ENCODE measurements at places on chromosomes 12 and 14.

DNA sequence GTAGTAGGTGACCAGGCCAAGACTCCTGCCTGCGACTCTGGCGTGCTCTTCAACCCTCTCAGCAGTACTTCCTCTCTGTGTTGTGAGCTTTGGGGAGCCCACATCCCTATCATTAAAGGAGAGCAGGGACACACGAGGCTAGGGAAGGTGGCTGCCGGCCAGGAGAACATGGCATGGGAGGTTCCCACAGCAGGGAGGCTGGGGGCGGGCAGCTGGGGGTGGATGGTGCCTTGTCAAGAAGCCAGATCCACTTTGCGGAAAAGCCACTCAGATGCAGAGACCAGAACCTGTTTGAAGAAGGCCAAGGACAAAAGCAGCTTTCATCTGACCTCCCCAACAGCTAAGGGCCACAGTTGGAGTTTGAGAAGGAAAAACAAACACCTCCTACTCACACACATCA is 198.6 kb downstream of the BCL11B start:
- no peak for DNase-seq

DNA sequence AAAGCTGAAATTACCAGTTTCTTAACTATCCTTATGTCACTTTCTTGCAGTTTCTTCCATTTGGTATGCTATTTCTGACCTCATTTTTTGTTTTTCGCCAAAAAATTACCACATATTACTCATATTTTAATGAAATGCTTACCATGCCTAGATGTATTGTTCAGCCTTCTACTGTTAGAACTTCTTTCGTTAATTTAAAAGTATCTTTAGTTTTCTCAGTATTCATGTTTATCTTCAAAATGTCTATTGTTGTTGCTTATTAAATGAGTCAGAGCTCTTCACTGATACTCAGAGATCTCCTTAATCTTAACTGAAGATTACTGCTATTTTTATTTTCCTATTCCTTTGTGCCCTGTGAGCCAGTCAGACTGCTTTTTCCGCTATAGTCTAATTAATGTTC is 20.5 kb downstream of the RAP1B start:
- no peak for DNase-seq

- DNase-seq, result no peak
These were observed 9.7 kb downstream of the MOK start for GRCh38 chr14:102295270-102295669.

DNA sequence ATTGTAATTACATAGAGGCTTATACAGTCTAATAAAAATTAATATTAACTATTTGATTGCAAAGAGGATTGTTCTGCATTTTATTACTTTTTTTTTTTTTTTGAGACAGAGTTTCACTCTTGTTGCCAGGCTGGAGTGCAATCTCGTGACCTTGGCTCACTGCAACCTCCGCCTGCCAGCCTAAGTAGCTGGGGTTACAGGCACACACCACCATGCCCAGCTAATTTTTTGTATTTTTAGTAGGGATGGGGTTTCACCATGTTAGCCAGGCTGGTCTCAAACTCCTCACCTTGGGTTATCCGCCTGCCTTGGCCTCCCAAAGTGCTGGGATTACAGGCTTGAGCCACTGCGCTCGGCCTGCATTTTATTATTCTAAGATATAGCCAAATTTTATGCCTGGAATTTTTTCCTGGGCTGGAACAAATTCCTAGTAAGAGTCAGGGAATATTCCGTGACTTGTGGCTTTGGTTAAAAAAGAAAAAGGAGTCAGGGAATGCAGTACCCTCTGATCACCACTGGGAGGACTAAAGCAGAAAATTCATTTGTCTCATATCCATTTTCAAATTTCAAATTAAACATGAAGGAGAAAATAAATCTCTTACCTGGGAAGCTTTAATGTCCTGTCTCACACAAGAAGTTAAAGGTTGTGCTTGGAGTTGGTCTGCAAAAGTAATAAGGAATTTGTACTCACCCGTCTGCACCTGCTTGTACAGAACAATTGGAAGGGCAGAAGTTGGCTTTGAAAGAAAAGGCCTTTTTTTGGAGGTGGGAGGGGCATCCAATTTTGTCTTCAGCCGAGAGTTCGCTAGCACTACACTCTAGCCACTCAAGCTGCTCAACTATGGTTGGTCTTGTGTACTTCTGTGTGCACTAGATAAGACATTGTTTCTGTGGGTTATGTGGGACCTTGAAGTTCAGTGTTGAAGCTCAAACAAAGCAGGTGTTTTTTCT is 8.7 kb downstream of the MARK3 start:
- DNase-seq, result no peak

DNA sequence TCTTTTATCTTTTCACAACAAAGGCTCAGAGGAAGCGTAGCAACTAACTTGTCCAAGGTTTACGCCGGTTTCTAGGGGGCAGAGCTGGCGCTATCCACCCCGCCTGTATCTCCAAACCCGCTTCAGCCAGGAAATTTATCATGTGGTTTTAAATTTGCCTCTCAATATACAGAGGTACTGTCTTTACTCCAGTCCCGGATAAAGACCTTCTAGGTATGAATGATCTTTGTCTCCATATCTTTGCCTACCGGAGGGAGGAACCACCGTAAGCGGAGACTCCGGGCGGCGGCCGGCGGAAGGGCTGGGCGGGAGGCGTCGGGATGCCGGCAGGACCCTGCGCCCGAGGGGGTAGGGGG is 693 bp upstream of the RIMKLB start:
- DNase-seq, result peak; percentile 2

DNA sequence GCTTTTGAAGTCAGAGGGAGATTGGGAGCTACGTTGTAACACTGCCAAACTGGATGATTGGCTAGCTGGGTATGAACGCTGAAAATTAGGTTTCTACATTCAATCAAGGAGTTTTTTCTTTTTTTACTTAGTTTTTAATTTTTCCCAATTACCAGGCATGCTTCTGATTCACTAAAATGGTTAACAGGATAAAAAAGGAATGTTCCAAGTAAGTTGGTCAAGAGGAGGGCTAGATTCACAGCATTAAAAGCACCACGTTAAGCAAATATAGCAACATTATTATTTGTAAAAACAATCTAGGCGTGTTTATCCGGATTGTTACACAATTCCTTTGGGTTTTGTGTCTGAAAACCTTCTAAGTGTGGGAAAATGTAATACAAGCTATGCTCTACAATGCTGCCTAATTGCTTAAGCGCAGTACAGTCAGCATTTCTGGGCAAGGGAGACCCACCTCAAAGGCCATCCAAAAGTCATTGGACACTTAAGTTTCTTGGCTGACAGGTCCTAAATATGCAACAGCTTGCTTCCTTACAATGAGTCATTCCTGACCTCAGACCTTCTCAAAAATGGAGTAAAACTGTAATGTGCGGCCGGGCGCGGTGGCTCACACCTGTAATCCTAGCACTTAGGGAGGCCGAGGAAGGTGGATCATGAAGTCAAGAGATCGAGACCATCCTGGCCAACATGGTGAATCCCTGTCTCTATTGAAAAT is 1.2 kb downstream of the RPLP0 start:
- peak; percentile 27 for DNase-seq

DNA sequence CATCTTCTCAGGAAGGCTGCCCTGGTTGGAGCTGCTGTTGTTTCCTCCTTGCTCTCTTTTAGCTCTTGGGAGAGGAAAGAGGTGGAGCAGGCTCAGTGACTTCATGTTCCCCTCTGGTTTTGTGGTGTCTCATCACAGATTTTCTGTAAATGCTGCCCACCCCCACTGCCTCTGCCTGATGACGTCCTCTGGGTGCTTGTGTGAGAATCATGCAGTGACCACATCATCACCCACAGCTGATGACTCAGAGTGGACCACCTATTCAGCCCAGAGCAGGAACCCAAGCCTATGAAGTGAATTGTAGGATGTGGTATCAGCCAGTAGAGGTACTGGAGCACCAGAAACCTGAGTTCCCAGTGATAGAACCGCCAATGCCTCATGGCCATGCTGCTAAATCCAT is at the start of gene GZMB:
TSS of gene GZMB (minus strand) at position 33 of the 400 bp plus-strand sequence. CDS start at position 3, 30 bp downstream.
- no peak for DNase-seq

GRCh38 chr12:95830335-95831089 is 28.2 kb upstream of the SNRPF start:
- DNase-seq, result no peak

GRCh38 chr14:87996291-87996592 is 3.3 kb upstream of the GALC start:
- no peak for DNase-seq

GRCh38 chr14:89139404-89140247 is 277.4 kb downstream of the FOXN3 start:
- no peak for DNase-seq

DNA sequence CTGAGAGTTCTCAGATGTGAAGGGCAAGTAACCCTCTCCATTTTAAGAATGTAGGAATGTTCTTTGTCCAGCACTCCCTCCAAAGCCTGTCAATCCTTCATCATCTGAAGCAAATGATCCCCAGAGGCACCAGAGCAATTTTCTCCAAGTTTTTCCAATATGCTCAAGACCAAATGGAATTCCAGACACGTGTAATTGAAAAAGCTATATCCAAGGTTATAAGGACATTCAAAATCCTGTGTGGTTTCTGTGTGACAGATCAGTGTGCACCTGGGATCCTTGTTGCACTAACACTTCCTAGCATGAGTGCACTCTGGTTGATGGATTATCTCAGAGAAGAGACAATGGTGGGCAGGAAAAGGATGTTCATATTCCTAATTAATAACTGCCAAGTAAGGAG is 65.6 kb upstream of the OVCH1 start:
- DNase-seq, result no peak

- DNase-seq, result no peak
These were observed 15.6 kb upstream of the DYNC1H1 start for GRCh38 chr14:101948666-101949216.

- DNase-seq, result no peak
These were observed 102.8 kb downstream of the TGFB3 start for GRCh38 chr14:75879031-75879430.

- no peak for DNase-seq
These were observed 988 bp upstream of the TMEM263 start for GRCh38 chr12:106954462-106955376.

DNA sequence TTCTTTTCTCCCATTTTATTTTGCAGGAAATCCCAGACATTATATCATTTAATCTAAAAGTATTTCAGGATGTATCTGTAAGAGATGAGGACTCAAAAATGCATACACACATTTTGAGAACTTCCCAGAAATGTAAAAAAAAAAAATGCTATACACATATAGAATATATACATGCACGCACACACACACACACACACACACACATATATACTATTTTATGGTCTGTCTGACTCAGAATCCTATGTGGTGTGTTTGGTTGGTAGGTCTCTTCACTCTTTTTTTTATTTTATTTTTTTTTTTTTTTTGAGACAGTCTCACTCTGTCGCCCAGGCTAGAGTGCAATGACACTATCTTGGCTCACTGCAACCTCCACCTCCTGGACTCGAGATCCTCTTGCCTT is 65.5 kb downstream of the FBXO34 start:
- DNase-seq, result no peak

- DNase-seq, result no peak
These were observed 15.8 kb downstream of the FGFR1OP2 start for GRCh38 chr12:26954027-26954426.

GRCh38 chr14:51616724-51617409 is 34.8 kb upstream of the FRMD6 start:
- no peak for DNase-seq

DNA sequence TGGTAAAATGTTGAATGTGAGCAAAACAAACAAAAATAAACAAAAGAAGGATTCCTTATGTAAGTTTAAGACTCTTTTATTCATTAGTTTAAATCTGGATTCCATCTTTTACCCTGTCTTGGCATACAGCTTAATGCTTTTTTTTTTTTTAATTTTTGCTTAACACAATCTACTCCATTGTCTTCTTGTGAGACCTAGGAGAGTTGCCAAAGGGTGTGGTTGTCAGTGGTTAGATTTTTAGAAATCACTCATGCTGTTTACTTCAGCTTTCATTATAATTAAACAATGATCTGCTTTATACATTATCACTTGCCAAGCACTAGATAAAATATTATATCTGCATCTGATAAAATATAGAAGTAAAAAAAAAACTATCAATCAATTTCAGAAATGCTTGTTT is 77.7 kb upstream of the KITLG start:
- no peak for DNase-seq

- no peak for DNase-seq
These were observed 21.1 kb downstream of the TCTN1 start for GRCh38 chr12:110635055-110635454.

- DNase-seq, result no peak
These were observed 1123.6 kb upstream of the SEL1L start for GRCh38 chr14:82657186-82657675.

Measured in effector memory CD4-positive, alpha-beta T cell (primary cell).